Activated T-cell treated with anti-CD3 and anti-CD28 coated beads, Interleukin-2, amount 50 U/mL, for 24 hours (primary cell): ENCODE measurements at places on chromosomes 11 and 22.

- DNase-seq, result peak; percentile 26
Observed at GRCh38 chr22:37175414-37176281, 12.4 kb downstream of the C1QTNF6 start.

GRCh38 chr11:6911948-6912347 lies 8.9 kb upstream of the OR2D3 start:
- no peak for DNase-seq

GRCh38 chr22:48949375-48950149 lies 878.1 kb downstream of the BRD1 start:
- DNase-seq, result peak; percentile 18

GRCh38 chr22:46042786-46043185 lies 65.8 kb upstream of the WNT7B start:
- no peak for DNase-seq

- no peak for DNase-seq
Observed at GRCh38 chr11:35932681-35933319, 11.1 kb upstream of the LDLRAD3 start.

GRCh38 chr11:124440608-124441007 lies 4.9 kb downstream of the OR8B8 start:
- no peak for DNase-seq
